ENCODE measurements at places on chromosomes 1 and 21. TPM values are rescaled to one million over a fixed set of nuclear protein-coding genes. Genes with fewer than 3 reads are reported as not detected.

Gene KLHDC8A
- not detected for total RNA-seq

Gene OPTC
- not detected for total RNA-seq

Gene HSPA6
- 0.16 TPM for total RNA-seq

Gene FMOD
- 0.10 TPM for total RNA-seq

Gene RC3H1
- total RNA-seq, result 8.8 TPM

Gene AKR7A3
- total RNA-seq, result not detected

Gene HYI
- total RNA-seq, result 35.1 TPM

Gene PLA2G2A
- not detected for total RNA-seq

Gene TMEM240
- total RNA-seq, result not detected

Gene HSF2BP
- 3.9 TPM for total RNA-seq

Gene DTL
- total RNA-seq, result 34.5 TPM

Gene HSD3B1
- total RNA-seq, result not detected

Gene MX2
- total RNA-seq, result 38.6 TPM

Gene RGS13
- not detected for total RNA-seq

Measured in H4 (cell line).